Stimulated activated CD4-positive, alpha-beta T cell treated with anti-CD3 and anti-CD28 coated beads, Interleukin-4, amount 100 ng/mL, for 24 hours (primary cell): ENCODE measurements at places on chromosomes 11 and 22.
A peak's percentile ranks its signal among the peaks of the same experiment; 100 is the strongest.

DNA sequence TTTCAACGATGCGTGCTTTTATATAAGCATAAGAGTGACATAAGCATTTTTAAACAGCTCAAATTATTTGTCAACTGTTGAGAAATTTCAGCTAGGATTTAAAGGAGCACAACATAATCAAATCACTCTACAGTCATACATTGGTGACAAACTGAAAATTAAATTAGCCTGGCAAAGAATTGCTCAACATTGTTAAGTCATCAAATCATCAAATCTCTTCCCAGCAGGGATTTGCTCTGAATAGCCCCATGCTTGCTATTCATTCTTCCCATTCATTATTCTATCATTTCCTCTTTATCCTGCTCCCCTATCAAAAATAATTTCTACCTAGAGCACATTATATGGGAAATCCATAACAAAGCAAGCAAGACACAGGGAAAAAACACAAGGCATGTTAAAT is 198.7 kb upstream of the LUZP2 start:
- no peak for DNase-seq

GRCh38 chr22:35612903-35613302 is 4.2 kb downstream of the MB start:
- DNase-seq = no peak

- no peak for DNase-seq
Measured at GRCh38 chr11:68353118-68353517, 40.7 kb downstream of the LRP5 start.

DNA sequence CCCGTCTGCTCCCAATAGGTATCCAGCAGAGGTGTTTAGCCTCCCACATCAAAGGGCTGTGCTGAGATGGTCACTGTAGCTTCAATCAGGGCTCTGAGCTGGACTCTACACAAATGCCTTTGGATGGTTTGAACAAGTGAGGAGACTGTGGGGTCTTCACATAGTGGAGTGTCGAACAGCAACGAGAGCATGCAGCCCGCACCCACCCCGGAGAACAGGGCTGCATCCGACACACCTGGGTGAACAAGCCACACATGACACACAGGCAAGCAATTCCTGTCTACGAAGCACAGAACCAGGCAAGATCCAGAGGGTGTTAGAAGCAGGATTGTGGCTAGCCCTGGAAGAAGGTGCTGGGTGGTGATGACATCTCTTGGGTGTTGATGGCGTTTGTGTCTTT is 58.0 kb upstream of the FGF3 start:
- DNase-seq = no peak

DNA sequence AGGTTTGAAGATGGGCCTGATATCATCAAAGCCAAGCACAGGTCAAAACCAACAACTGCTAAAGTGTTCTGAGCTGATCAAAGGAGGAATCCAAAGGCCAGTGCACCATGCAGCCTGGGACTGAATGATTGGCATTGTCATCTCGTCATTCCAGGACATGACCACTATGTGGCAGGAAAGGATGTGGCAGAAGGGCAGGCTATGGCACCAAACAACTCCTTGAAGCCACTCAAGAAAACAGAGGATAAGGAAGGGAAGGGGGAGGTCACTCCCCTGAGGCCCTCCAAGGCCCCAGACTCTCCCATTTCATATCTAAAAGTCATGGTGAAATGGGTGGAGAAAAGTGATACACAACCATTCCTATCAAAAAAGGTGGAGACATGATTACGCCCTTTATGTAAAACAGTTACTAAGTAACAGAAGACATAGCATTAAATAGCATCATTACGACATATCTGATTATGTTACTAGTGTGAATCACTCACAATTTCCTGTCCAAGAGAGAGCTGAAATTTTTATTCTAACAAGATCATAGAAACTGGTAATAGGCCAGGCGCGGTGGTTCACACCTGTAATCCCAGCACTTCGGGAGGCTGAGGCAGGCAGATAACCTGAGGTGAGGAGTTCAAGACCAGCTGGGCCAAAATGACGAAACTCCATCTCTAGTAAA is 49.3 kb downstream of the AHNAK start:
- DNase-seq = peak; percentile 12

DNA sequence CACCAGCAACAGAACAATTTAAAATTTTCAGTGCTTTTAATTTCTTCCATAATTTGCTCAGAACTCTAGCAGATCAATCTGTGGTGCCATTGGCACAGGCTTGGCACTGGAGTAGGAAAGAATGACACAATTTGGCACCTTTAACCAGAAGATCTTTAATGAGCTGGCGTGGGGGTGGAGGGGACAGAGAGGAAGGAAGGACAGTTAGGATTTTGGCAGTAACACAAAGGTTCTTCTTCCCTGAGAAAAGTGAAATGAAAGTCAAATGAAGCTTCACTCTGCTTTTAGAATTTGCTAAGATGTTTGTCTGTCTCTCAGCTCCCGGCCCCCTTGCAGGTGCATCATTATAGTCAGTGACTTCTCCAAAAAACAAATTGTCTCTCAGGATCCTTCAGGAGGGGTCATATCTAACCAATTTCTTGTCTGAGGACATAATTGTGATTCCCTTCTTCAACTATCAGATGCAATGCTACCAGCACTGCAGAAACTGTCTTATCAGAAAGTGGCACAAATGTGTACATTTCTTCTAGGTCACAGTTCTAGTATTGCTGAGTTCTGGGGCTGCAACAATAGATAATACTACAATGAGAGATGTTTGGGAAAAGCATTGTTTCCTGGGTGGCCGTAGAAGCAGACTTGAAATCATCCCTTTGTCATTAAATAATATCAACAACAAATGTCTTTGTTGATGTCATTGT is 66.8 kb downstream of the CSTPP1 start:
- no peak for DNase-seq

DNA sequence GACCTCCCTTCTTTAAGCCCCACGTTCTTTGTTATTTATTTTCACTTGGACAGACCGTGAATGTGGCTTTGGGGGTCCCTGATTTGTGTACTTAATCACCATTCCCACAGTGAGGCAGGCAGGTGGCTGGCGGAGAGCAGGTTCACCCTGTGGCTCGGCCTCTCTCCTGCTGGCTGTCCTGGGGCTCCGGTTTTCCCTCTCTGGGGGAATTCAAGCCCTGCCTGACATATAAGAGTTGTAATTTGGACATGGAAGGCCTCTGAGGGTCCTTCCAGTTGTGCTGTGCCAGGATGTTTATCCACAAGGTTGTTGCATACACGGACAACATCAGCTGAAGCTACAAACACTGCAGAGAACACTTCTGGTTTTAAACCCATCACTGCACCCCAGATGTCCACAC is 824.5 kb downstream of the TBC1D22A start:
- no peak for DNase-seq

DNA sequence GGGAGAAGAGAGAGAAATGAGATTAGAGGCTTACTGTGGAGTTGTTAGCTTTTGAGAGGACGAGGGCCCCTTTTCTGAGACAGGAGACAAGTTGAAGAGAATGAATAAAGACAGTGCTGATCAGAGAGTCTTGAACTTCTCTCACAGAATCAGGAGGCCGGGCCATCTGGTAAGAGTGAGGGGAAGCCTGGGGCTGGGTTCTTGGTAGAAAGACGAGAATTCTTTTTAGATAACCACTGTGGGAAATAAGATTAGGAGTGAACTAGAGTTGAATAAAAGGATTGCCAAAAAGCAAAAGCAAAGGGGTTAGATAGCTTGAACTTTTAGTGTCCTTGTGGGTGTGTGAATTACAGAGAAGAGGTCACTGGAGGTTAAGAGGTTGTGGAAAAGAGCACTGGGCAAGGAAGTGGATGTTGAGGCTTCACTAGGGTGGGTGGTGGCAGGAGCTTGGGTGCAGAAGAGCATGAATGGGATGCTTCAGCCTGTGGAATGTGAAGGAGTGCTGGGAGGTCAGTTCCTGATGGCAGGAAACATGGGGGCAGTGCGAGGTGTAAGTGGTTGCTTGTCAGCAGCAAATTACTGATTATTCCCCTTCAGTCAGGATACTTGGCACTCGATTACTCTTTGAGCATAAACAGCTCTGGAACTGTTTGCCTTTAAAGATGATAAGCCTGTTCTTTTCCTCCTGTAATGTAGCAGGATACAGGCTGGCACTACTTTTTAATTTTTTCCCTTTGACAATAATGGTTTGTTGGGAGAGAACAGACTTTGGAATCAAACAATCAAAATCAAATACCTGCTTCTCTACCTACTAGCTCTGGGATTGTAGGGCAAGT is 98.3 kb downstream of the ARHGAP42 start:
- no peak for DNase-seq

DNA sequence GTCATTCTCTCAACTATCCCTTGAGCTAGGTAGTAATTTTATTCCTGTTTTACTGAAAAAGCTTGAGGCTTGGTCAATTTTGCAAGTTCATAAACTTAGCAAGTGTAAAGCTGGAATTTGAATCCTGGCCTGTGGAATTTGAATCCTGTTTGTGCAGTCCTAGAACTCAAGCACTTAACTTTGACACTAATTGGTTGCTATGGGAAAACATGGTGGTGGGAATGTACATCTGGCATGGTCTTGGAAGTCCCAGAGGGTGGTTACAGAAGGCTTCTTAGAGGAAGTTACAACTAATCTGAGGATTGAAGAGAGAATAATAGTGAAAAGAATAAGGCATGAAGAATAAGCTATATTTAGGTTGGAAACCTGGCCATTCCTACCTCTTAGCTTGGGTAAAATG is 66.5 kb upstream of the LIN7C start:
- no peak for DNase-seq

GRCh38 chr22:42179616-42180015 is 49.0 kb upstream of the CYP2D6 start:
- no peak for DNase-seq

DNA sequence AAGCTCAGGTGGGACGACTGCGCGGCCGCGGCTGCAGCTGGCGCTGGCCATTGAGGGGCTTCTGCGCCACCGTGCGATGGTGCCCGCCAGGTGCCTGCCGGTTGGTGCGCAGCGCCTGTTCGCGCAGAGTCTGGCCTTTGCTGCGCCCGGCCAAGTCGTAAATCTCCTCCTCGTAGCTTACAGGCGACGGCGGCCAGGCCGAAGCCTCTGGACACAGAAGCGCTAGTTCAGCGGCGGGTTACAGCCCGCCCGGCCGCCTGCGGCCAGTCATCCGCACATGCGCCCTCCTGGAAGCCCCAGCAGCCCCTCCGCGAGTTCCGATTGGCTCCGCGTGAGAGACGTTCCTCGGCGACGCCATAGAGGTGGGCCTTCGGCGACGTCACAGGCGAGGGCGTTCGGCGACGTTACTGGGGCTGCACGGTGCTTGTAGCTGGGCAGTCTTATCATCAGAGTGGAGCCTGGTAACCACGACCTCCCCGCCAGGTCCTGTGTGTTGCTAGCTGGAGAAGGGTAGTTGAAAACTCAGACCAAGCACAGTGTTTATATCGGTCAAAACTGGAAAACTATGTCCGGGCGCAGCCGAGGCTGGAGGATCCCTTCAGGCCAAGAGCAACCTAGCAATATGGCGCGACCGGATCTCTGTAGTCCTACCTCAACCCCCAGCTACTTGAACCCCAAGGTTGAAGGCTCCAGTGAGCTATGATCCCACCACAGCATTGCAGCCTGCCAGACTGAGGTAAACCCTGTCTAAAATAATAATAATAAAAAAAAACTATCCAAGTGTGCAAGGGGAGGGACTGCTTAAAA is 265.7 kb downstream of the OR4C45 start:
- DNase-seq = no peak

- peak; percentile 62 for DNase-seq
Measured at GRCh38 chr22:38504731-38505540, 1.2 kb downstream of the DDX17 start.

- DNase-seq = no peak
Measured at GRCh38 chr22:23122216-23122957, 19.4 kb downstream of the RSPH14 start.

DNA sequence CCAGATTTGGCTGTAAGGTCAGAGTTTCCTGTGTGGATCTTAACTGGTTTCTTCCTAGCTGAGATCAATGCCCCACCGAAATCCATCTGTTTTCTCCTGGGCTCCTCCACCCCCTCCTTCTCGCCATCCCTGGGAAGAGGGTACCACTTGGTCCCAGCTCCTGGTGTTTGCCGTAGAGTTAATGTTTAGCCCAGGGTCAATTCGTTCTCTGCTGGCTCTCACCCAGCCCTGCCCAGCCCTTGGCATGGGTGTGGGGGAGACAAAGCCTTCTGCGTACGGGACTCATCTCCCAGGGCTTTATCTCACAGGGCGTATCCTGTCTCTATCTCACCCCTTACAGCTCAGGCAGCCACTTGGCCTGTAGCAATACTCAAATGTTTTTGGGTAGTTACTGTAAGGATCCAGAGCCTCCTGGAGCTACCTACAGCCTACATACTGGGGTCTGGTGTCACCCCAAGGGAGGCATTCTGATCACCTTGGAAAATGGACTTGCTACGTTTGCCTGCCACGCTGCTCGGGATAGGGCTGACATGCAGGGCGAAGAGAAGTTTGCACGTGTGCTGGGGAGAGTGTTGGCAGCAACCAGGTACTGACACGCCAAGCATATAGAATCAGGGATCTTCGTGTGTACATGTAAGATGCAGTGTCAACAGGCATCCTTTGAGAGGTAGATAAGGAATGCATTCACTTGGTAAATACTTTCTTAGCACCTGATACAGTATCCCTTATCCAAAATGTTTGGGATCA is 66.1 kb downstream of the SCN3B start:
- no peak for DNase-seq

DNA sequence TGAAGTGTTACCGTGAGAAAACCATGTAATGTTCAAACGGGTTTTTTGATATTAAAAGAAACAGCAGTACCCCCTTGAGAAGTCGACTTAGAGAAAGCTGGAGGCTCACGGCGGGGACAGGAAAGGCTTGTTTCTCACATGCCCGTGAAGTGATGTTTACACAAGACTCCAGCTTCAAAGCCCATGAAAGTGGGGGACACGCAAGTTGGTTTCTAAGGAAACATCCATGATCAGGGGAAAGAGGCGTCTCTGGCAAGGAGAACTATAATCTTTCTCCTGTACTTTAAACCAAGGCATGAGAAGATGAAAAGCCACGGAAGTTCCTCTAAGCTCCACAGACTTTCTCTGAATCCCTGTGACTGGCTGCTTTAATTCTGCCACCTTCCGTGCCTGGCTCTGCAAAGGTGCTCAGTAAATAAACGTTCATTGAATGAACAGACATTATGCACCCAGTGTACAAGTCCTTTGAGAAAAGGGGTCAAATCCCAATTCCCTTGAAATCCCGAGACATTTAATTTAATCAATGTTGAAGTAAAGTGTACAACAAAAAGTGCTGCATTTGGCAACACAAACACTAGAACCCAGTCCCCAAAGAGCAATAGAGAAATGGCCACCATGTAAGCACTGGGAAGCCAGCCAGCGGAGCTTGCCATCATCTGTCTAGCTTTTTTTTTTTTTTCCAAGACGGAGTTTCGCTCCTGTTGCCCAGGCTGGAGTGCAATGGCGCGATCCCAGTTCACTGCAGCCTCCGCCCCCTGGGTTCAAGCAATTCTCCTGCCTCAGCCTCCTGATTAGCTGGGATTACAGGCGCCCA is 58.7 kb downstream of the AHNAK start:
- DNase-seq = no peak

- DNase-seq = no peak
Measured at GRCh38 chr11:130399196-130399595, 29.2 kb downstream of the ADAMTS8 start.

GRCh38 chr11:112113539-112114457 is 27.1 kb downstream of the SDHD start:
- DNase-seq = no peak

- DNase-seq = no peak
Measured at GRCh38 chr11:31921081-31921480, 110.0 kb upstream of the PAX6 start.
